ENCODE measurements at places on chromosomes 1 and 21.
A peak's percentile ranks its signal among the peaks of the same experiment; 100 is the strongest.

GRCh38 chr1:230507666-230508402, 81.7 kb upstream of the PGBD5 start:
- no peak for DNase-seq

GRCh38 chr1:233587958-233588799, 25.7 kb upstream of the KCNK1 start:
- DNase-seq, result peak; percentile 12

- DNase-seq, result no peak
These were observed at the start of gene SLC26A9 for GRCh38 chr1:205943245-205943644. Gene SLC26A9 (minus strand): TSS chr1:205943456. CDS start chr1:205935820, 7,636 bp downstream.

GRCh38 chr1:30054126-30054525, 669.3 kb downstream of the MATN1 start:
- DNase-seq, result no peak

- no peak for DNase-seq
These were observed 11.1 kb downstream of the PTPN14 start for GRCh38 chr1:214540324-214540723.

DNA sequence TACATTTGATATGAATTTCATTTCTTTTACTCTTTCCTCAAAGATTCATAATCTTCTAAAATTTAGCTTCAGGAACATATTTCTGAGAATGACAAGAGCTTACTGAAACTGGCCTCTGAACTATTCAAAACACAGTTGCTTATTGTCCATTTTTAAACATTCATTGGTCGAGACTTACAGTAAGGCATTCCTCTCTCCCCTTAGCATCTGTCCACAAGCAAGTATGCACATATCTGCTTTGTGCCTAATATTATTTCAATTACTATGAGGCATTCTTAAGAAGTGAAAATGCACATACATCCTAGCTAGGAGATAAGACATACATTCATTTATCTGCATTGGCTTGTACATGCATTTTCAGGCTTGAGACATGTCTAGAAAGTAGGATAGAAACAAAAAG, 488.7 kb downstream of the PTBP2 start:
- no peak for DNase-seq

- DNase-seq, result no peak
These were observed 62.2 kb downstream of the LRRC40 start for GRCh38 chr1:70143048-70143659.

- DNase-seq, result no peak
These were observed 24.7 kb upstream of the RAB3GAP2 start for GRCh38 chr1:220296981-220297380.

DNA sequence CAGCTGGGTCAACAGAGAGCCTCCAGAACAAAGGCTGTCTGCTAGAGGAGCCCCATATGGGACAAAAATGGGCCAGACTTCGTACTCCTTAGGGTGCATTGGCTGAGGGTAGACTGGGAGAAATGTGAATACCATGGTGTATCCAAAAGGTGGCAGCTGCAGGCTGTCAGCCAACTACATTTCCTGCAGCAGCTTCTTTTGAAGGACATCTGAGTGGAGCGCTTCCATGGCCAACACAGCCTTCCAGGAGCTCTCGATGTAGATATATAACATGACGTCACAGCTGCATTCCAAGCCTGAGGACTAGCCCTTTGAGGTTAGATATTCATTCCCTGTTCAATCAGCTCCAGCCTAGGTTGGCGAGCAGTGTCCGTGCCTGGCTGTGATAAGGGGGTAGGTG, 107.7 kb downstream of the MAB21L3 start:
- no peak for DNase-seq

GRCh38 chr1:30914587-30914922, 6.0 kb upstream of the SDC3 start:
- no peak for DNase-seq

GRCh38 chr1:179910934-179911333, 28.8 kb downstream of the TOR1AIP1 start:
- no peak for DNase-seq

DNA sequence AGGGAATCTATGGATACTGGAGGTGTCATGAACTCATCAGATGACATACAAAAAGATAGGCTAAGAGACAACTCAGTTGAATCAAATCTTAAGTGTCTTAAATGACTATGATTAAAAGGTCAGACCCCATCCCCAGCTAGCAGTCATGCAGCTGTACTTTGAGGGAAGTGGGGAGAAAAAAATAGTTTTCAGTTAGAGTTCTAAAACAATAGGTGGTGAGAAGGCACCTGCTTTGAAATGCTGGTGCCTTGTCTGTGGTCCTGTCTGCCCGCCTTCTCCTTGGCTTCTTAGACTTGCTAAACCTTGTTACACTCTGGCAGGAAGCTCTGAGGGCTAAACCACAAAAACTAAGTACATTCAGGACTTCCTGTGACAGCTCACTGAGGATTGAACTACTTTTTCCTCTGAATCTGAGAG, 15.3 kb downstream of the CD2 start:
- peak; percentile 32 for DNase-seq

GRCh38 chr1:9271283-9271682, 21.4 kb upstream of the SPSB1 start:
- DNase-seq, result no peak

GRCh38 chr1:182101415-182102042, 40.0 kb upstream of the ZNF648 start:
- no peak for DNase-seq

DNA sequence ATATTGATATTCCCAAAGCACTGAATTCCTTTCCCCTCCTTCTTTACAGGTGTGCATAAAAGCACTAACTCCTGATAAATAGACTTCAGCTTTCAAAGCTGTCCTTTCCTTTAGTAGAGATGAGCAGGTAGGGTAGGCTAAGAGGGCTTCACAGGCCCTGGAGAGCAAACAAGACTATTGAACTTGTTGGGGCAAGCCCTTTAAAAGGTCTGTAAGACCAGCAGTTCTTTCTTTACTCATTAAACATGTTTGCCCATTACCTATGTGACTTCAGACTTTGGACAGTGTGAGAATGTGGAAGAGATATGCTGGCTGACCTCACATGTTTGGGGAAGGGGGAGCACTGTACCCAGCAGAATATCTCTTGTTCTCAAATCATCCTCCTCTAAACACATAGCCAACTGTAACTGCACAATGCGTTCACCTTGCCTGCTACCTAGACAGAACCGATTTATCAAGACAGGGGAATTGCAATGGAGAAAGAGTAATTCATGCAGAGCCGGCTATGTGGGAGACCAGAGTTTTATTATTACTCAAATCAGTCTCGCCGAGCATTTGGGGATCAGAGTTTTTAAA, 27.1 kb upstream of the HAO2 start:
- no peak for DNase-seq

DNA sequence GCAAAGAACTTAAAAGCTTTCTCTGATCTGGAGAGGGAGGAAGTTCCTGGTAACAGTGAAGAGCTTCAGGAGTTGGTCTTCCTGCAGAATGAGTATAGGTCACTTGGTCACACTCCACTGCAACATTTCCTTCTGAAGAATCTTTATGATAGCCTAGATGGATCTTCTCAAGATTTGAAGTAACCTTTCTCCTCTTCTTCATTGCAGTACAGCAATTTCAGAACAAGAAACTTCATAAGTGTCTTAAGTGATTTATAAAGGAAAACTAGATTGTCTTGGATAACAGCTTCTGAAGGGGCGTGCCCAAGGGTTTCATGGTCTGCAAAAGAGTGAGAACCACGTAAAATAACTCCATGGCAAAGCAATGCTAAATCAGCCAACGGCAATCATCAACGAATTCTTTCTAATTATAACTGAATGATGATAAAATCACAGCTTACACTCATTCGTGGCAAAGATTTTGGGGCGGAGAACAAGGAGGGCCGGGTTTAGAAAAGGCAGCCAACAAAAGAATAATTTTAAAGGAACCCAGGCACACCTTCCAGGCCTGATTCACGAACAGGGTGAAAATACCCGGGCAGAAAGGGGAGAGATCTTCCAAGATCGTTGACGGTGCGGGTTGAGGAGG, 53.9 kb upstream of the ASPM start:
- DNase-seq, result no peak

DNA sequence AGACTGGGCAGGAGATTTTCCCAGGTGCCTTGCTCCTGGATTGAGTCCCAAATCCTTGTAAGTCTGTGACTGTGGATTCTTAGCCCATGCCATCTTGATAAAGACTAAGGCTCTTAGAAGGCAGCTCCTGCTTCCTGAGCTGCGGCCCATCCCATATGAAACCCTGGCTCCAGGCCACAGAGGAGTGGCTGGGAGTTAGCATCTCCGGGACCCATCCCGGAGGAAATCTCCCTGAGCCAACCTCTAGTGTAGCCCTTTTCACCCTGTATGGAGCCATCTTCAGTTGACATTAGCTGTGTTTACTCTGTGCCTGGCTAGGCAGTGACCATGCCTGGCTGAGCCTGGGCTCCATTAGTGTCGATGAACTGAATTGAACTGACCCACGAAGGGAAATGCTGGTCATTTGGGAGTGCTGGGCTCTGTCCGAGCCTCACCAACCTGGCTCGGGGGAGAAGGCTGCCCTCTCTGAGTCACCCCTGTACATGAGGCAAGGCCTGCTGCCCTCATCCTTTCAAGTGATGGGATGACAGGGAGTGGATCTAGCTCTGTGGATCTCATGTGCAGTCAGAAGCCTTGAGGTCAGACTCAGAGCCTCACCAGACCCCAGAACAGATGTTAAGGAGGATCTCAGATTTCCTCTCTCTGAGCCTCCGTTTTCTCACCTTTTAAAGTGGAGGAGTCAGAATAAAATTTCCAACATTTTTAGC, 37.5 kb downstream of the LGR6 start:
- DNase-seq, result no peak

- DNase-seq, result no peak
These were observed 27.5 kb downstream of the TMEM51 start for GRCh38 chr1:15180945-15181523.

- DNase-seq, result no peak
These were observed 233.6 kb upstream of the PTBP2 start for GRCh38 chr1:96487971-96488370.

GRCh38 chr1:198599749-198600148, 39.1 kb upstream of the PTPRC start:
- DNase-seq, result no peak

DNA sequence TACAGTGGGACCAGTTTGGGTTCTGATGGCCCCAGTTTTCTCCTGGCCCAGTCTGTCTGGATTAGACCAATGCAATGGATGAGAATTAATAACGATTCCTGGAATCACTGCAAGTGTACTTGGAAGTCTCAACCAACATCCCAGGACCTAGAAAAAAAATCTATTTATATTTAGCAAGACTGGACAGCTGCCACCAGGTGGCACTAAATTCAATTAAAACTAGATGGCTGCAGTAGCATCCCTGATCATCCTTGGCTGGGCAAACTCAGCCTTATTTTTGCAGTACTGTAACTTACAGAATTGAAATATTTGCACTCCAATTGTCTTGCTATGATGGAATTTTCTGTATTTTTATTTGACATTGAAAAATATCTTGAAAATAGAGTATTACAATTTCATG, 165.7 kb downstream of the NCAM2 start:
- DNase-seq, result no peak

DNA sequence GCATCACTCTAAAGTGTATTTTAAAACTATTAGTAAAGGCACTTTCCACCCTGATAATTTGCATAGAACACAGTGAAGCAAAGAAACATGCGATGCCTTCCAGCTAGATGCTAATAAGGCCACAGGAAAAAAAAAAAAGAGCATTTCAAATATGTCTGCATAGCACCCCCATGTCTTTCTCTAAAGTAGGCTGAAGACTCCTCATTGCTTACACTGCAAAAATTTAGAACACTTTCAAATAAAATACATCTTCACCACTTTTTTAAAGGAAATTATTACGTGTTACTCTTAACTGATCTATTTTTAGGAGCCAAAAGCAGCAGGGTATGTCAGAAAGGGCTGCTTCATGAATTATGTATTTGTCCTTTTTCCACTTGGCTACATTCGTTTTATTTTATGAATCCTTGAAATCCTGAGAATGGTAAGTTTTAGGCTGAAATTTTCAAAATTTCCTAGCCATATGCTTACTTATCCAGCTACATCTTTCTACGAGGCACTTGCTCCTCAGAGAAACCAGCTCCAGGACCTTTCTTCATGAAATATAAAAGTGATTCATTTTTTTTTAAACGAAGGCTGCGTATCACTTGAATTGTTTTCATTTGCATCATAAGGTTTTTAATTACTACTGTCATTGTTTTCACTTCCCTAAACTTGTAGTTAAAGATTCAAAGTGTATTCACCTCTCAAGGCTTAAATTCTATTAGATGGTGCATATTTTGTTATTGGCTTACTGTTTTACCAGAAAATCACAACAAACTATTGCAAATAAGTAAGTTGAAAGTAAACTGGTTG, 513.0 kb downstream of the PTPRC start:
- peak; percentile 33 for DNase-seq

DNA sequence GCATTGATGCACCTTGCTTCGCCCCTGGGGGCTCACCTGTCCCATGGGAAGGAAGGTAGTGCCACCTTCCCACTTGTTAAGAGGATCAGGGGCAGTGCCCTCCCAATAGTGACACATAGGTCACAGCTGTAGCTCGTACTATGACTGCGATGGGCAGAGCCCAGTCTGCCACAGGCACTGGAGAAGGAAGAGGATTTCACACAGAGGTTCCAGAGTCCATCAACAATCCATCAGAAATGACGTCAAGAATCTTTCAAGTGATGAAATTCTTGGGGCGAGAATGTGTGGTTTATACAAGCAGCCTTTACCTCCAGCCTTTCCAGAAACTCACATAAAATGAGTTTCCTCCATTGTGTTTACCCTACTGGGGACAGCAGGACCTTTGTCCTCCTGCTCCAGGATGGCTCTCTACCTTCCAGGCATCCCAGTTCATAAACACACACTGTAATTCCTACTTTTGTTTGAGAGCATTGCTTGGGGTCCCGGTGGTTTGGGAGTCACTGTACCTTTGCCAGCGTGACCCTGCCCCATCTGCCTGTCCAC, 260.6 kb upstream of the VAMP3 start:
- no peak for DNase-seq

- DNase-seq, result no peak
These were observed 197.7 kb downstream of the SMYD3 start for GRCh38 chr1:246309247-246309884.

DNA sequence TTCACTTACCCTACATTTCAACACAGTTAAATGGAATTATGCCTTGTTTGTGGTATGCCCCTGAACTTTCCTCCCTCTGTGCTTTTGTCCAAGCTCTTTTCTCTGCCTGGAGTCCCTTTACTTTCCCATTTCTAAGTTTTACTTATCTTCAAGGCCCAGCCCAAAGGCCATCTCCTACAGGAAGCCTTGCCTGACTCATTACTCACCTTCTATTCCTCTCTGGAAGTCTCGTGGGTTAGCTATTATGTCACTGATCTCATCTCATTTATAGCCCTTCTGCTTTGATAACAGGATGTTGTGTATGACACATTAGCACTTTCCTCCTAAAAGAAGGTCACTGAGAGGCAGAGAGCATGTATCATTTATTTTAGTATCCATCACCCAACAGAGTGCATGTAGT, 78.8 kb upstream of the CD1D start:
- DNase-seq, result no peak

DNA sequence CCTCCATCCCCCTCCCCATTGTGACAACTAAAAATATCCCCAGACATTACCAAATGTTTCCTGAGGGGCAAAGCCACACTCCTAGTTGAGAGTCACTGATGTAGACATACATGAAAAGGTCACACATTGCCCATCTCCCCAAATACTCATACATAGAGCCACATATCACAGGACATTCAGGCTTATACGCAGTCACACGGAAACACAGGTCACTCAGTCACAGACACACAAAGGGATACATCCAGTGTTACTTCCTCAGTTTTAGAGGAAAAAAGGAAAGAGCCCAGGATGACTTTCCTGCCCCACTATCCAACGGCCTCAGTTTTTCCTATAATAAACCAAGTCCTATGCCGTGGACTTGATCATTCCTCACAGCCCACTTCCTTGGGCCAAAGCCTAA, 1.9 kb downstream of the SLC39A1 start:
- no peak for DNase-seq

All from GM06990 (cell line).